ENCODE measurements at places on chromosomes 7 and 10. TPM values are rescaled to one million over a fixed set of nuclear protein-coding genes. Genes with fewer than 3 reads are reported as not detected.

The LDB3 gene
- not detected for total RNA-seq

The VAX1 gene
- not detected for total RNA-seq

The SPAG6 gene
- total RNA-seq, result not detected

The CALML5 gene
- not detected for total RNA-seq

The BUB3 gene
- 127 TPM for total RNA-seq

The CALN1 gene
- total RNA-seq, result not detected

The PTPRZ1 gene
- 0.16 TPM for total RNA-seq

The GNAI1 gene
- 46.1 TPM for total RNA-seq

The MKI67 gene
- 7.0 TPM for total RNA-seq

The NEBL gene
- not detected for total RNA-seq

The DGKB gene
- total RNA-seq, result 0.32 TPM

The ABCC2 gene
- total RNA-seq, result 1.3 TPM

The AGR2 gene
- not detected for total RNA-seq

The RGR gene
- total RNA-seq, result not detected

The BZW2 gene
- 40.6 TPM for total RNA-seq

The MINDY4 gene
- total RNA-seq, result 14.2 TPM

The NKX6-2 gene
- total RNA-seq, result not detected

The FMC1 gene
- 5.4 TPM for total RNA-seq

The ETV1 gene
- 12.8 TPM for total RNA-seq

The EIF5AL1 gene
- 0.49 TPM for total RNA-seq

The NPTX2 gene
- 9.6 TPM for total RNA-seq

The NUTM2E gene
- total RNA-seq, result not detected

The ITGB8 gene
- total RNA-seq, result 17.5 TPM

The LRRC18 gene
- not detected for total RNA-seq

The TMEM196 gene
- not detected for total RNA-seq

The SKIDA1 gene
- 2.8 TPM for total RNA-seq

The CALHM1 gene
- total RNA-seq, result not detected

The SEPHS1 gene
- total RNA-seq, result 42.7 TPM

The PRSS1 gene
- not detected for total RNA-seq

The TLL2 gene
- under 0.01 TPM for total RNA-seq

The GPR15LG gene
- not detected for total RNA-seq

The EBLN1 gene
- not detected for total RNA-seq

The CAMK2B gene
- total RNA-seq, result not detected

The EPDR1 gene
- 32.2 TPM for total RNA-seq

The C10orf71 gene
- not detected for total RNA-seq

The C10orf105 gene
- 1.2 TPM for total RNA-seq

The IDE gene
- 35.7 TPM for total RNA-seq

The MGAM2 gene
- not detected for total RNA-seq

The CNNM1 gene
- total RNA-seq, result 0.36 TPM

The ELAPOR2 gene
- total RNA-seq, result 5.6 TPM

The HYAL4 gene
- total RNA-seq, result not detected

The MEOX2 gene
- 4.5 TPM for total RNA-seq

The LRRC17 gene
- 4.9 TPM for total RNA-seq

The PDE6C gene
- total RNA-seq, result not detected

The GDF2 gene
- not detected for total RNA-seq

The CFAP43 gene
- 0.36 TPM for total RNA-seq

The SLC12A9 gene
- 30.2 TPM for total RNA-seq

The COMTD1 gene
- 14.6 TPM for total RNA-seq

The SLC39A12 gene
- not detected for total RNA-seq

The ENTPD1 gene
- total RNA-seq, result 0.32 TPM

The PIP gene
- total RNA-seq, result not detected
